CD4-positive, alpha-beta T cell treated with Interleukin-12 subunit alpha and Interleukin-12 subunit beta, for 1 hour (primary cell): ENCODE measurements at places on chromosomes 7 and 10.

DNA sequence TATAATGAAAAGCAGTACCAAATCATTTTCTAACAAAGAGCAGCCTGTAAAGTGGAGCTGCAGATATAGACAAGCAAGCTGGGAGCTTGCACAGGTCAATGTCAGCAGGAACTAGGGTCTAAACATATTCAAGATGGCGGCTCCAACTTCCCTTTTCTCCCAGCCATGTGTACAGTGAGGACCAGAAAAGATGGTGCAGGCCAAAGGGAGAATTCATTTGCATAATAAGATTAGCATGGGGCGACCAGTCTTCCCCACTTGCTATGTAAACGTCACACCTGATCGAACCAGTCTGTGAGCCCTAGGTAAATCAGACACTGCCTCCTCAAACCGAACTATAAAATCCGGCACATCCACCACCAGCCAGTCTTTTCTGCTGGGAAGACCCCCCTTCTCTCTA lies 4.4 kb upstream of the RAPGEF5 start:
- DNase-seq: no peak

DNA sequence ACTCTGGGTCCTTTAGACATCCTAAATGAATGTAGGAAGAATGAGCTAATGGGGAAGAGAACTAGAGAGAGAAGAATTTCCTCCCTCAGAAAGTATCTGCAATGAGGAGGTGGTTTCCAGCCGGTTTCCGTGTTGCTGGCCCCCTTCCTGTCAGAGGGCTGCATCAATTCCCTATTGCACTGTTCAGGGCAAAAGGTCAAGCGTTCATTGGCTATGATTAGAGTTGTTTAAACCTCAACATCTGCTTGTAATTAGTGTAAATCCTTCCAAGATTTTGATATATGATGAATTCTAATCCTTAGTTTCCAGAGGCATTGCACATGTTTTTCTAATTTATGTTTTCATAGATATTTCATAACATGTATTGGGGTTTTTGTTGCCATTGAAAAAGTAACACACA lies 107.3 kb upstream of the SGCE start:
- no peak for DNase-seq

GRCh38 chr10:32225976-32226375 lies 121.0 kb downstream of the EPC1 start:
- no peak for DNase-seq

DNA sequence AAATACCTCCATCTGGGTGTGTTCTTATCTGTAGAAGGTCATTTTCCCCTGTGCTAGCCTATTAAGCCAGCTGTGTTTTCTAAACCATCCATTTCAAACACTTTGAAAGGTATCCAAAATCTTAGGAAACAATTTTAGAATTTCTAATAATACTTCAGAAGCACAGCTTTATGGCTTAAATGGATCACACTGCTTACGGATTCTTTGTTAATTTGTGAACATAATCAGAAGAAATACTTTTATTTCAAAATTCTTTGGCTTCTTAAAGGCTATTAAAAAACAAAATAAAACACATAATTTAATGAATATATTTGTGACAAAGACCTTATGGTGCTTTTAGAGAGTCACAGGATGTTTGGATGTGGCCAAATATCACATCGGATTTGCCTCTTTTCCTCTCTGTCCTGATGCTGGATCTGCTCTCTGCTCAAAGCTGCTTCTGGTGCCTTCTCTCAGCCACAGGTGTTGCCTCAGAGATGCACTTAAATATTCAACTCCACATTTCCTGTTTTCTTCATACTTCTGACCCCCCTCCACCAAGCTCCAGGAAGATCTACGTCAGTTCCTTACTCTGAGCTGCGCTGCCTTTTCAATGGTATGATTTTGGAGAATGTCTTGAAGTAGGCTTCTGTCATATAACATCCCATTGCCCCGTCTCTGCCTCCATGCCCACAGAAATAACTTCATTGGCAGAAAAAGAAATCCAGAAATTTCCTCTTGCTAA lies 230.6 kb downstream of the MLLT10 start:
- peak; percentile 44 for DNase-seq

- DNase-seq: no peak
Observed at GRCh38 chr10:70845816-70846215, 30.1 kb downstream of the SGPL1 start.

GRCh38 chr10:118669020-118669791 lies 73.8 kb upstream of the PRLHR start:
- DNase-seq: peak; percentile 14

DNA sequence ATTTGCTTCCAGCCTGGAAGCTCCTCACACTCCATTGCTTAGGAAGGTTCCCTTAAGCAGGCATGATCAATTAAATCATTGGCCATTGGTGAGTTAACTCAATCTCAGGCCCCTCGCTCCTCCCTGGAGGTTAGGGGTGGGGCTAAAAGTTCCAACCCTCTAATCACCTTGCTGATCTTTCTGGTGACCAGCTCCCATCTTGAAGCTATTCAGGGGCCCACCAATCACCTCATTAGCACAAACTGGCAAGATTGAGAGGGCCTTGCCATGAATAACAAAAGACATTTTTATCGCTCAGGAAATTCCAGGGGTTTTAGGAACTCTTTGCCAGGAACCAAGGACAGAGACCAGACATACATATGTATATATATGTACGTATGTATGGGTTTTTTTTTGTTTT lies 58.4 kb downstream of the AGK start:
- DNase-seq: no peak

DNA sequence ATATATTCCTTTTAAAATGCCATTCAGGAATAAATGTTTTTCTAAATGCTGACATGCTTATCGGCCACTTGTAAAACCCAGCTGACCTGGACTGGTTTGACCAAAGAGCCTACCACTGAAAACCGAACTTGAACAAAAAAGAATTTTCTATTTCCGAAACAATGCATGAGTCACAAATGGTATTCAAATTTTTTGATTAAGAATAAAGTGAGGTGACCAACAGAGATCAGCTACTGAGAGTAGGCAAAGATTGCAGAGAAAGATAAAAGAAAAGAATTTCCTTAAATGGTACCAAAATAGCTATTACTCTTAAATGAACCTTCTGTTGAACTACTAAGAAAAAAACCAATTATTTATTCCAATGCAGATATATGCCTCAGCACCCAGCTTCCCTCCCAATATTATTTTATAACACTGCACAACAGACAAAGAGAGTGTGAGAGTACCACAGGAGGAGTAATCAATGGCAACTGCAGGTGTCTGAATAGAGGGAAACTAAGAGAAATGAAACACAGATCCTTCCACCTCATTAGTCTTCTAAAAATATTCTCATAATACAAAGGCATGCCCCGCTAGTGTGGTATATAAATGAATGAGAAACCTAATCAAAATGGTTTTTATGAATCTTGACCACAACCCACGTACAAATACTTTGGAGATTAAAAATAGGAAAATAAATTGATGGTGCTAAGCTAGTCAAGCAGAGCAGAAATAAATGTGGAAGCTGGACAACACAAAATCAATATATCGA lies 20.1 kb downstream of the OSBPL3 start:
- no peak for DNase-seq

DNA sequence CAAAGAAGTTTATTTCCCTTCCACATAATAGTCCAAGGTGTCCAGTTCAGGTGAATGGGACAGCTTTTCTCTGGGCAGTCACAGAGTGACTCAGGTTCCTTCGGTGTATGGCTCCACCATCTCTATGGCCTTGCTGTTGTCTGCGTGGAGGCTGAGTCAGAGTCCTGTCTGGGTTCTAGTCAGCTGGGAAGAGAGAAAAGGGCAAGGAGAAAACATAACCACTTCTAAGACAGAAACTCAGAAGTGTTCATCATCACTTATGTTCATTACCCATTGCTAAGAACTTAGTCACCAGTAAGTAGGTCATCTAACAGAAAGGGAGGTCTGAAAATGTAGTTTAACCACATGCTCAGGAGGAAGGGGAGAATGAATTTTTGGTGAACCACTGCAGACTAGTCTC lies 32.4 kb upstream of the CCDC7 start:
- no peak for DNase-seq

GRCh38 chr7:12385364-12385786 lies 18.3 kb downstream of the VWDE start:
- DNase-seq: no peak

- DNase-seq: no peak
Observed at GRCh38 chr7:93559639-93560491, 14.7 kb downstream of the CALCR start.

DNA sequence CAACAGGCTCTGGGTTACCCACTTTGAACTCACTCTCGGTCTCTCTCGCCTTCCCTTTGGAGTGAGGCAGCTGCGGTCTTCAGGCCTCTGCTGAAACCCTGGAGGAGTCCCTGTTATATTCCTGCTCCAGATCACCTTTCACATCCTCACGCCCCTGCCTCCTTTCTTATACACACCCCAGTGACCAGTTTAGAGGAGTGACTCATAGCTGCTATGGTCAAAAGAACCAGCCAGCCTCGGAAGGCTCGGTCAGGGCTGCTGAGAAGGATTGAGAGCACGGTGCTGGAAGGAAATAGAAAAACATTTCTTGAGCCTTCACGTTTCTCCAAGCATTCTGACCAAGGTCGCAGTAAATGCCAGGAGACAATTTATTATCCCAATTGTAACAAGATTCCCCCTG lies 28.3 kb upstream of the SVOPL start:
- DNase-seq: no peak

GRCh38 chr10:132239126-132240031 lies 52.6 kb downstream of the DPYSL4 start:
- DNase-seq: no peak

DNA sequence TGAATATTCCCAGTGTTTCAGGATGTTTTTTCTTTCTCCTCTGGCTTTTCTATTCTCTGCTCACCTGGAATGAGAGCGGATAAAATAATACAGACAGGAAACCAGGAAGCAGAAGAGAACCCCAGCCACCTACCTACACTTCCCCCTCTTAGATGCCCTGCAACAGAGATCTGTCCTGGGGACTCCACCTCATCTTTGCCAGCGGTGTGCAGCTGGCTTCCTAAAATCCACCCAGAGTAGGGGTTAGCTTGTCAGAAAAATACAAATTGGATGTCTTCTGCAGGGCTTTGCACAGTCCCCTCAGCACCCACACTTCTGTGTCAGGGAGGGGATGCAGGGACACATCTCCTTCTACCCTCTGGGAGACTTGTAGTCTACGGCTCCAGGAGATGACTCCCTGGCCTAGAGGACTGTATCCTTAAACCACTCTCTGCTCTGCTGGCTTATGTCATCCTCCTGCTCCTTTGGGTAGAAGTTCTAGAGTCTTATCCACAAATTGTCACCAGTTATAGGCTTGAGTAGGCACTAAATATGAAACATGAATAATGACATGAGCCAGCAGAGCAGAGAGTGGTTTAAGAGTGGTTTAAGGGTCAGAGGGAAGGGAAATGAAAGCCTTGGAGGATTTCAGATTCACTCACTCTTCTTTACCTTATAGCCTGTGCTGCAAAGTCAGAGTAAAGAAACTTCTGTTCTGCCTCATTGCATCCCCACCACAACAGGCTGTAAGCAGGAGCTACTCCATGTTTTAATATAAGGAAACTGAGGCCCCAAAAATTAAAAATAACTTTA lies 749.4 kb downstream of the AUTS2 start:
- no peak for DNase-seq

DNA sequence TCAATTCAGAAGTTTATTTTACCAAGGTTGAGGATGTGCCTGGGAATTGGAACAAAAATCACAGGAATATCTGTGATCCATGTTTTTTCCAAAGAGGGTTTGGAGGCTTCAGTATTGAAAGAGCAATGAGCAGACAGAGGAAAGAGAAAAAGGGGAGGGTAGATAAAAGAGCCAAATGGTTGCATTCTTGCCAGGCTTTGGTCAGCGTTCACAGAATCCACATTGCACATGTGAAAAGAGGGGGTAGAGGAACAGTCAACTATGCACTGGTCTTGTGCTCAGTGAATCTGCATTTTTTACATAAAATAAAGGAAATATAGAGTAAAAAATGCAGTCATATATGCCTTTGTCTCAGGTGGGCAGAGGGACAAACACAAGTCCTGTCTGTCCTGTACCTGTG lies 20.6 kb upstream of the ERCC6 start:
- no peak for DNase-seq

DNA sequence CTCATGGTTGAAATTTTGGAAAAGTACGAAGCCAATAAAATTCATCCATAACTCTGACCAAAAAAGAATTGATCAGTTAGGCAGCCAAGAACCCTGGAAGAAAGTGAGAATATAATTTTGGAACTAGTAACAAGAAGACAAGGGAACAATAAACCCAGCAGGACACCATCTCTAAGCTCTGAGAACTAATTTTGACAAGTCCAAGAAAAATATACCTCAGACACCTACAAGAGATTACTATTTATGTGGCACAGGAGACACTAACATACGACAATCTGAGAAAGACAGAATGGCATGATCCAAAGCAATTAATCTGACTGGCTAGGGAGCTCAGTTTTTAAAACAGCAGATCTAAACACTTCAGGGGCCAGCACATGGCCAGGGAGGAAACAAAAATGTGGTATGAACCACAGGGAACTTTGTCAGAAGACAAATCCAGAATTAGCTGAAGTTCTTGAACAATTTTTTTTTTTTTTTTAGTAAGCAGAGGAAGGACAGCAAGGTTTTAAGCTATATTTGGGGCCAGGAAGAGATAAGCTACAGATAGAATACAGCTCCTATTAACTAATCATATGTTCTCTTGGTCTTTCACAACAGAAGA lies 38.9 kb downstream of the PARD3 start:
- DNase-seq: no peak

- no peak for DNase-seq
Observed at GRCh38 chr10:121610798-121611323, 12.6 kb upstream of the FGFR2 start.

- no peak for DNase-seq
Observed at GRCh38 chr7:146002431-146003078, 114.0 kb upstream of the CNTNAP2 start.

DNA sequence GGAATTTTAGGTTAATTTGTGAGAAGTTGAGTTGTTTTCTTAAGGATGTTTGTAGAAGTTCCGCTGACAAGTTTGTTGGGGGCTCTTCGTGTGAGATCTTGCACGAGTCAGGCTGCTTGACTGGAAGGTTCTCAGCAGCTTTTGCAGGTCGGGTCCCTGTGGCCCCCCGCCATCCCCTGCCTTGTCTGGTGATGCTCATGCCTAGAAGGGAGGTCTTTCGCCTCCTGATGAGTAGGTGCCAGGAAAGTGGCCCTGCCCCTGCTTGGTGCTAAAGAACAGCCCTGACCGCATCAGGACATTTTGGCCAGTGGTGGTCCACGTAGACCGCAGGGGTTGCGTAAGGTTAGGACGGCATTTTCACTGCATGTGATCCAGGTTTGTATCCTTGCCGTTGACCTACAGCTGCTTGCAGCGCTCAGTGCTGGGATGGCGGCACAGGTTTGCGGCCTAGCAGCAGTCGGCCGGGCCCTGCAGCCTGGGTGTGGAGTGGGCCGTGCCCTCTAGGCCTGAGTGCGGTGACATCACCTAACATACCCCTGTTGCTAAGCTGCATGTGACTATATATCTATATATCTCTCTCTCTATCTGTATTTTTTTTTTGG lies 62.4 kb downstream of the DNAJB6 start:
- DNase-seq: no peak

- no peak for DNase-seq
Observed at GRCh38 chr7:36736899-36737211, 12.6 kb upstream of the AOAH start.

- DNase-seq: peak; percentile 58
Observed at GRCh38 chr10:103772096-103772845, 83.1 kb downstream of the SH3PXD2A start.

- peak; percentile 26 for DNase-seq
Observed at GRCh38 chr7:27173511-27173955, 587 bp downstream of the HOXA10 start.
